Right renal pelvis (tissue), 4 donors: ENCODE measurements at places on chromosomes 16 and 17. TPM values are rescaled to one million over a fixed set of nuclear protein-coding genes. Genes with fewer than 3 reads are reported as not detected.

The TMEM235 gene
- 0.12 TPM for polyA plus RNA-seq

The FBXL16 gene
- polyA plus RNA-seq, result 0.79 TPM

The MYH11 gene
- polyA plus RNA-seq, result 13.2 TPM

The PLA2G10 gene
- polyA plus RNA-seq, result 0.31 TPM

The OR4D1 gene
- not detected for polyA plus RNA-seq

The SLC25A10 gene
- 13.1 TPM for polyA plus RNA-seq

The CCDC200 gene
- polyA plus RNA-seq, result 7.7 TPM

The ZNF629 gene
- polyA plus RNA-seq, result 27.5 TPM

The KLHL36 gene
- 26.8 TPM for polyA plus RNA-seq

The CPNE7 gene
- polyA plus RNA-seq, result 2.9 TPM

The SLC5A10 gene
- polyA plus RNA-seq, result 0.54 TPM

The FGF11 gene
- 7.5 TPM for polyA plus RNA-seq

The TNFRSF13B gene
- polyA plus RNA-seq, result not detected

The SMTNL2 gene
- polyA plus RNA-seq, result 59.0 TPM
